ENCODE measurements at places on chromosomes 11 and 22. TPM values are rescaled to one million over a fixed set of nuclear protein-coding genes. Genes with fewer than 3 reads are reported as not detected.

KRTAP5-9 gene
- 0.59 TPM for polyA plus RNA-seq

GDPD4 gene
- polyA plus RNA-seq: 0.14 TPM

TMEM225 gene
- not detected for polyA plus RNA-seq

IGSF22 gene
- polyA plus RNA-seq: 2.1 TPM

FOLR3 gene
- 2.2 TPM for polyA plus RNA-seq

OSBP2 gene
- polyA plus RNA-seq: 7.4 TPM

LSP1 gene
- polyA plus RNA-seq: 4.5 TPM

PARVA gene
- polyA plus RNA-seq: 113 TPM

KRTAP5-2 gene
- polyA plus RNA-seq: not detected

DERL3 gene
- polyA plus RNA-seq: 6.4 TPM

- no peak for DNase-seq
These were observed 3.2 kb downstream of the ARVCF start for GRCh38 chr22:20013382-20013871.

- no peak for DNase-seq
These were observed 157.8 kb downstream of the CACNA1I start for GRCh38 chr22:39728236-39728860.

GRCh38 chr11:102614485-102614884 is 10.6 kb downstream of the MMP20 start:
- no peak for DNase-seq

- DNase-seq: no peak
These were observed 341.7 kb upstream of the MTNR1B start for GRCh38 chr11:92627615-92628256.

DNA sequence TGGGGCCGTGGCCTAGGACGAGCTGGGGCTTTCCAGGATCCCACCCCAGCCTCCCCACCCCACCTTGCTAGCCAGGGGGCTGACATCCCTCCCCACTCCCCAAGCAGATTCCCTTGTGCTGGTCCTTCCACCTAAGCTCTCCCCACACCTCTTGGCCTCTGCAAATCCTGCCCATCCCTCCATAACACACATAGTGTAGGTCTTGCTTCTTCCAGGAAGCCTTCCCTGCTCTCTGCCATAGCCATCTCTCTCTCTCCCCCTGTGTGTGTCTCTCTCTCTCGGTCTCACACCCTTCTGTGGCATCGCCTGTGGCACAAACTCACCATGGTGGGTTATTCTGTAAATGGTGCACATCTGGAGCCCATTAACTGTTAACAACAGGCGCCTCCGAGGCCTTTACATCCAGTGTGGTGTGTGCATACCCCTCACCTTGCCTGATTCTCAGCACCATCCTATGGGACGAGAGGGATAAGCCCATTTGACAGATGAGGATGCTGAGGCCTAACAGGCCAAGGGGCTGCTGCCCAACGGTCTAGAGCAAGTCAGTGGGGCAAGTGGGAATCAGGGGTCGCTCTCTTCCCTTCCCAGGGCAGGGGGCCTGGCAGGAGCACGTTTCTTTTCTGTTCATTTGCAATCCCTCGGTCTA is 22.2 kb upstream of the PICK1 start:
- no peak for DNase-seq

- DNase-seq: no peak
These were observed 39.0 kb downstream of the UVRAG start for GRCh38 chr11:75853971-75854370.

DNA sequence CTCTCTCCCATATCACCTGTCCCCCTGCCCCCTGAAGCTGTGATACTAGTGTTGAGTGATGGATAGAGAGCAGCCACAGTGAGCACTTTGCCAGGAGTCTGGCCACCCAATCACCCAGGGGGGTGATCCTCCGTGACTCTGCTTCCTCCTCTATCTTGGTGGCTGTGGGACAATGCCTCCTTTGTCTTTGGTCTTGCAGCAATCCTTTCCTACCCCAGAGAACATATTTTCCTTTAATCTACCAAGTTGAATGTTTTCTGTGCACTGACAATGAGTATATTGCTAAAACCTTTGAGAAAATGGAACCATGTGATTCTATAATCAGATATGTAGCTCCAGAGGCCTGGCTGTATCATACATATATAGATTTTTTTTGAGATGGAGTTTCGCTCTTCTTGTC is 58.1 kb upstream of the HEPHL1 start:
- no peak for DNase-seq

DNA sequence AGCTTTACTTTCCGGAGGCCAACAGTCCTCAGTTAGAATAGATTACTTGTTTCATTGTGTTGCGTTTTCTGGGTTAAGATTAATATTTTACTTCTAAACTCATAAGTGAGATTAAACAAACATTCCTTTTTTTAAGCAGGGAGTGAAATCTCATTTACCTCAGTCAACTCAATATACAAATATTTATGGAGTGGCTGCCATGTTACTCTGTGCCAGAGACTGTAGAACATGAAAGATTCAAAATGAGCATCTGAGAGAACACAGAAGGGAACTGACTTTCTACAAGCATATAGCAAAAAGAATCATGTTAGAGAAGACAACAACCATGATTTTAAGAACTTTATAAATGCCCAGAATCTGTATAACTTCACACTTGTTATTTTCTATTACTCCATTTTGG is 3.4 kb upstream of the LRRC55 start:
- no peak for DNase-seq

DNA sequence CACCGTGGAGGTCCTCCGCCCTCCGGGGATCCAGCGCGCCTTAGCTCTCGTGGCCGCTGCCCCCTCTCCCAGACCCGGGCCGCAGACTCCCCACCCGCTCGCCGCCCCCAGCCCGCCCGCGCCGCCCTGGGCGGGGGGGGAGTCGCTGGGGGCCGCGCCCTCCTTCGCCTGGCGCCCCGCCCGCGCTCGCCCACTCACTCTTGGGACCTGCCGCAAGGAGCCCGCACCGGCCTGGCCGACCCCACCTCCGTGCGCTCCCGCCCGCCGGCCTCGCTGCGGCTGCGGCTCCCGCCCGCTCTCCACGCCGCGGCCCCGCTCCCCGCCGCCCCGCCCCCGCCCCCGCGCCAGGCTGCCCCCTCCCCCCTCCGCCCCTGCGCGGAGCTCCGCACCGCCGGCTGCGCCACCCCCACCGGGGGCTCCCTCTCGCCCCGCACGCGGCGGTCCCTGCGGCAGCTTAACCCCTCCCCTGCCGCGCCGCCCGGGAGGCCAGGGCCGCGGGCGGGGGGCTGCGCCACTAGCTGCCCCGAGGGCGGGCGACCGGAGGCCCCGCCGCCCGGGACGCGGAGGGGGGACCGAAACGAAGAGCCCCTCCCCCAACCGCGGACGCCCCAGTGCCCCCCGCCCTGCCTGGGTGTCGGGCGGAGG is 724 bp upstream of the RASGRP2 start:
- no peak for DNase-seq

- no peak for DNase-seq
These were observed 35.6 kb downstream of the MARK2 start for GRCh38 chr11:63874511-63874910.

DNA sequence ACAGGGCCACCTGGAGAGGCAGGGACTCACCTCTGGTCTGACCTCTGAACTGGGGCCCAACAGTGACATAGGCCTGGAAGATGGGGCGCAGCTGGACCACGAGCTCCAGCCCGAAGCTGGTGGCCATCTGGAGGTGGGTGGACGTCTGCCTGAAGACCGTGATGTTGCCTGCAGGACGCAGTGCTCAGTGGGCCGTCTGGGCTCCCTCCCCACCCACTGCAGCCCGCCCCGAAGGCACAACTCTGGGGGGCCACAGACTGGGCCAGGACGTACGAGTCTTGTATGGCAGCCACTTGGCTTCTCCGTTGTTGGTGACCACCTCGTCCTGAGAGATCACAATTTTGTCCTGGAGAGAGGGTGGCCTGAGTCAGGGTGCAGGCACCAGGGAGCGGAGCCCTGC is 7.9 kb downstream of the MUC6 start:
- no peak for DNase-seq

- no peak for DNase-seq
These were observed 10.0 kb downstream of the TPCN2 start for GRCh38 chr11:69058511-69059270.

DNA sequence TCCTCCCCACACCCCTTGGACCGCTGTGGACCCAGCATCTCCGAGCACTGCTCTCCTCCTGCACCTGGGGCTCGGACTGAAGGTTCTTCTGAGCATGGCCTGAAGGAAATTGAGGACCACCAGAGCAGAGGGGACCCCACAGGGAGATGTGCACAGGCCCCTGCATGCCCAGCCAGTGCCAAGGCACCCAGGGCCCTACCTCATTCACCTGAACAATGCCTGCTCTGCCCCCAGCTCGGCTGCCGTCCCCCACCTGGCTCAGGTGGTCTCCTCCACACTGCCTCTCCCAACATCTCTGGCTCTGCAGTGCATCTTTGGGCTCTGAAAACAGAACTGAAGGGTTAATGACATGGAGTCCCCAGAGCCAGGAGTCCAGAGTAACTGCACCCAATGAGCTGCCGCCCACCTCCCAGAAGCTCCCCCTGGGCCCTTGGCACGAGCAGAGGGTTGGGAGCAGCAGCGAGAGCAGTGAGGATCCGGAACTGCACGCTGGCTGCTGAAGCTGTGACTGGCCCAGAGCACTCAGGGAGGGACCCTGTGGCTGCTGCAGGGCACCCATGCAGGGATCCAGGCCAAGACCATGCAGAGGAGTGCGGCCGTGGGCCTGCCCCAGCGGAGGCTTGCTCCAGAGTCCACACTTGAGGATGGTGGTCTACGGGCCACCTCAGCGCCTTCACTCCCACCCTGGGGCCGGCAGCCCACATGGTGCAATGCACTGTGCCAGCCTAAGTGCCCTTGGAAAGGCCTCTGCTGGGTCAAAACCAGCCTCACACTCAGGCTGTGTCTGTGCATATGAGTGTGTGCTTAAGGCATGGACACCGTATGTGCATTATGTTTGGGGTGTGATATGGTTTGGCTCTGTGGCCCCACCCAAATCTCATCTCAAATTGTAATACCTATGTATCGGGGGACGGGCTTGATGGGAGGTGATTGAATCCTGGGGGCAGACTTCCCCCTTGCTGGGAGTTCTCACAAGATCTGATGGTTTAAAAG is 686.1 kb downstream of the TBC1D22A start:
- DNase-seq: no peak

- no peak for DNase-seq
These were observed 64.4 kb upstream of the LINC01488 start for GRCh38 chr11:69416762-69417698.

- DNase-seq: no peak
These were observed 18.7 kb upstream of the LRP5 start for GRCh38 chr11:68293708-68294107.

GRCh38 chr11:212150-213100 is 4.9 kb downstream of the RIC8A start:
- DNase-seq: no peak

DNA sequence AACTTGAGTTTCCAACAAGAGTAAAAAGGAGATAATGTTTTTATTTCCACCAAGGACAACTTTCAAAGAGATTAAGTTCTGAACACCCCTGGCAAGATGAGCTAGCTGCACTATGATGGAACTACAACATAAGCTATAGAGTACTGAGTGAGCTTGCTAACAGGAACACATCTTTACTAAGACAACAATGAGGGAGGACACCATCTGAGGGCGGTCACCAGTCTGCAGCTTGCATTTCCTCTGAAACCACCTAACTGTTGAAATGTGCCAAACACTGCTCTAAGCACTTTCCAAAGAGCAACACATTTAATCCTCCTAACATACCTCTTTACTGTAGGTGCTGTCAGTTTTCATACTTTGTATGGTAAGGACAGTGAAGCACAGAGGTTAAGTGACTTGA is 68.4 kb downstream of the TCF20 start:
- no peak for DNase-seq

- DNase-seq: no peak
These were observed 89.7 kb upstream of the CLPB start for GRCh38 chr11:72523991-72524390.

DNA sequence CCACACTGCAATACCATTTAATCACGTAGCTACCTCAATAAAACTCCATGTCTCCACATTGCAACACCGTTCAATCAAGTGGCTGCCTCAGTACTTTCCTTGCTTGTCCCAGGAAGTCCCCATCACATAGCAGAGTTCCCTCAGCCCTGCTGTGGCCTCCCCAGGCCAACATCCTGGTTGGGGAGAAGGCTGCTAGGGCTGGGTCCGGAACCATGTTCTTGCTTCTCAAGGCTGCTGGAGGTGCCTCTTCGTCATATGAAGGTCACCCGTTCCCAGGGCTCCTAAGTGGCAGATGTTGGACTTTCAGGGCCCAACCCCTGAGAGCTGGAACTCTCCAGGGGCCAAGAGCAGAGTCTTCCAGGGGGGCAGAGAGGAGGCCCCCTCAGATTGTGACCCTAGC is 3.3 kb downstream of the ART5 start:
- no peak for DNase-seq

DNA sequence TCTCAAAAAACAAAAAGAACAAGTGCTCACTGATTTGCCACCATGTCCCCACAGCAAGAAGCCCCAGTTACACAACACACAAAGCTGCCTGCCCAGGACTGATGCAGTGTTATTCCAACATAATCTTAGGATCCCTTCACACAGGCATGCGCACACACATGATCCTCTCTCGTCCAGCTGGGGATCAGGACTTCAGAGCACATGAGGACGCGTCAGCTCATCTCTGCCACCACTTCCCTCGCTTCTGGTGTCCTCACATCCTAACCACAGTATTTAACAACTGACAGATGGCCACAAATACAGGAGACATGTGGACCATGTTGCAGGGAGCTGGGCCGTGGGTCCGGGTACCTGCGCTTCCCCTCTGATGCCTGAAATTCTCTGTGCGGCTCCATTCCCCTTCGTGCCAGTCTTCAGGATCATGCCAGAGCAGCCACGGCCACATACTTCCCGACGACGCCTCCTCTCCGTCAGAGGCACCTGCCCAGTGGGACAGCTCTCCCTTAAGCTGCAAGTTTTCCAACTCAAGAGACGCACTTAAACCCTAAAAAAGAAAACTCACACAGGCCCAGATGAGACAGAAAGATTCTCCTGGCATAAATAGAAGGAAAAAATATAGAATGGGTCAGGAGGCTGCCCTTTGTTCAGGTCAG is 68.3 kb downstream of the PACSIN2 start:
- DNase-seq: no peak

GRCh38 chr11:20064961-20065405 is 95.3 kb downstream of the DBX1 start:
- no peak for DNase-seq

GRCh38 chr11:65973439-65974110 is 12.0 kb downstream of the SART1 start:
- no peak for DNase-seq

GRCh38 chr11:72576243-72576595 is 98.0 kb downstream of the PDE2A start:
- DNase-seq: no peak

GRCh38 chr11:84249344-84250135 is 963.4 kb upstream of the CCDC90B start:
- DNase-seq: no peak

DNA sequence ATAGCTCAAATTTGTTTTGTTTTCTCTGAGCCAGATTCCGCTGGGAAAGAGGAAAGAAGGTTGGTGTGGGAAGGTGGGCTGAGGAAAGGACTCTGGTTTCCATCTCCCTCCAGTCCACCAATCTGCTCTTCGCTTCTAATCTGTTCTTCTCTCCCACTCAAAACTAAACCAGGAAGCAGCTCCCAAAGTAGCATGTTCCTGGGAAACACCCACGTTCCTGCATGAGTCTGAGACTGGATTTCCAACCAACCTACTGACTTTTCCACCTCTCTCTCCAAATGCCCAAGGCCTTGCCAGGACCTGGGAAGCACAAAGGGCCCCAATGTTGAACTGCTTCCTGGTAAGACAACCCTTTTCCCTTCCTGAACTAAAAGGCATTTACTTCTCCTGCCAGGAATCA is 110.2 kb downstream of the WT1 start:
- no peak for DNase-seq

- DNase-seq: no peak
These were observed 53.3 kb downstream of the WNT11 start for GRCh38 chr11:76152741-76153570.

- DNase-seq: no peak
These were observed 42.7 kb downstream of the RTL6 start for GRCh38 chr22:44455151-44455962.
